Mesothelial cell of epicardium (in vitro differentiated cells): ENCODE measurements at places on chromosomes 11 and 22.

DNA sequence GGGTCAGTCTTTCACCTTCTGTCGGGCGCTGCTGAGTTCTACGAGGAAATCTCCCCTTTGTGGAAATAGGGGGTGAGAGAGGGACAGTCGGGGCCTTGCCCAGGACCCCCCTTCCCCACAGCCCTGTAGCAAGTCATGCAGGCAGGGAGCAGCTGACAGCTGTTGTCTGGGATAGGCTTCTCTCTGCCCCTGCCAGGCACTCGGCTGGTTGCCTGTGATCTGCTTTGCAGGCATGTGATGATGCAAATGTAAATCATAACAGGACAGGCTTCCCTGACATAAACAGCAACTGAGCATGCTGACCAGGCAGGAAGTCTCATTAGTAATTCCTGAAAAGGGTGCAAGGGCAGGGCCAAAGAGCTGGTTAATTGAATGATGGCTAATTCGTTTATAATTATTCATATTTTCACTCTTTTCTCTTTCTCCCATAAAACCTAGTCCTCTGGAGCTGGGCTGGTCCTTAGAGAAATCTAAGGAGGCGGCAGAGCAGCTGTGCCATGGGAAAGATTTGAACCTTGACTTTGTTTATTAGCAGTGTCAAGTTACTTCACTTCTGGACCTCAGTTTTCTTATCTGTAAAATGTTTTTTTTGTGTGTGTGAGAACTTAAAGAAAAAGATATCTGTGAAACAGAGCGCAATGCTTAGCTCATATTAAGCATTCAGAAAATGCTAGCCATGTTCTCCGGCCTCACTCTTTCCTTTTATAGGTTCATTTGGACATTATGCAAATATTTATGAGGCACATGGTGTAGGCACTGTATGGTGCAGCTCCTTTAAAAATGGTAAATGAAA lies 129.7 kb downstream of the LDLRAD3 start:
- no peak for DNase-seq

DNA sequence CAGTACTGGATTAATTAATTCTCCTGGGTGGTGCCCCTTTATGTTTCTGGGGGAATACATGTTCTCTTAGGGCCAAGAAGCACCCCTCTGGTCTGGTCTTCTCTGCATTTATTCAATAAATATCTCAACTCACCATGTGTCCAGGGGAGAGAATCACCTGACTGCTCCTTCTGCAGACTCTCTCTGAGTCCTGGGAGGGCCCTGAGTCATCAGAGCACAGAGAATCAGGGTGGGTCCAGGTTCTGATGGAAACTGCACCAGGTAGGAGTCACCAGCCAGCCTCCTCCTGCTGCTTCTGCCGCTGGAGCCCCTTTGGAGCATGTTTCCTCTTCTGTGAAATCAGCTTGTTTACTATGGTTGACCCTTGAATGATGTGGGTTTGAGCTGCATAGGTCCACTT lies 107.7 kb upstream of the PLET1 start:
- DNase-seq, result no peak

GRCh38 chr11:34599406-34599945 lies 21.4 kb upstream of the EHF start:
- DNase-seq, result no peak

DNA sequence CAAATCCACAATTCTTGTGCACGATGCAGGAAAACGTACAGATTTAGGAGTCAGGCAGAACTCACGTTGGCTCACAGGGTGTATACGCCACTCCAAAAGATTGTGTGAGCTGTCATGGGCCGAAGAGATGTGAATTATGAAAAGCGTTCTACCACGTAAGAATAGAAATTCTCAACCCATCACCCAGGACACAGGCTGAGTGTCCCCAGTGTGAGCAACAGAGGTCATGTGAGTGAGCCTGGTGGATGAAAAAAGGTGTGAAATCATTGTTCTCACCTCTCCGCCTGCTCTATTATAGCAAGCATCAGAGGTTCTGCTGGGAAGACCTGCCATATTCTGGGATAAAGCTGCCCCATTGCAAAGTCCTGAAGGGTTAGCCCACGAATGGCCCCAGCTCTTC lies 235.0 kb downstream of the MN1 start:
- DNase-seq, result no peak

DNA sequence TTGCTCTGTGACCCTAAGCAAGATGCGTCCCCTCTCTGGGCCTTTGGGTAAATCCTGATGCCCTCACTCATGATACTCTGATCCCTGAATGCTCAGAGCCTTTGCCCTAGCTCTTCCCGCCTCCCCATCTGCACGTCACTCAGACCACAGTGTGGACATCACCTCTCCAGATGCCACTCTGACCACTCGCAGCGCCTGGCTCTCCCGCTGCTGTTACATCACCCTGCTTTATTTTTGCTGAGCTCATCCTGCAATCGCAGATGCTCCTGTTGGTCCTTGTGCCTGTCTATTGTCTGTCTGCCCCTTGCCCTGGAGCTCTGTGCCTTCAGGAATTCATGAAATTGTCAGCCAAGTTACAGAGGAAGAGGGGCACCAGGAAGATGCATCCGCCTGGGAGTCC lies 5.5 kb downstream of the OSM start:
- no peak for DNase-seq

GRCh38 chr11:17730137-17730536 lies 4.4 kb upstream of the KCNC1 start:
- DNase-seq, result no peak

GRCh38 chr11:65204143-65204542 lies 22.4 kb downstream of the CAPN1 start:
- DNase-seq, result no peak

GRCh38 chr11:114280696-114281095 lies 15.5 kb upstream of the NNMT start:
- peak; percentile 67 for DNase-seq

GRCh38 chr11:80505771-80506170 lies 1064.9 kb upstream of the TENM4 start:
- no peak for DNase-seq

GRCh38 chr11:65778431-65778900 lies 2.3 kb downstream of the AP5B1 start:
- DNase-seq, result no peak

GRCh38 chr11:47326198-47326597 lies 26.3 kb downstream of the MYBPC3 start:
- no peak for DNase-seq

DNA sequence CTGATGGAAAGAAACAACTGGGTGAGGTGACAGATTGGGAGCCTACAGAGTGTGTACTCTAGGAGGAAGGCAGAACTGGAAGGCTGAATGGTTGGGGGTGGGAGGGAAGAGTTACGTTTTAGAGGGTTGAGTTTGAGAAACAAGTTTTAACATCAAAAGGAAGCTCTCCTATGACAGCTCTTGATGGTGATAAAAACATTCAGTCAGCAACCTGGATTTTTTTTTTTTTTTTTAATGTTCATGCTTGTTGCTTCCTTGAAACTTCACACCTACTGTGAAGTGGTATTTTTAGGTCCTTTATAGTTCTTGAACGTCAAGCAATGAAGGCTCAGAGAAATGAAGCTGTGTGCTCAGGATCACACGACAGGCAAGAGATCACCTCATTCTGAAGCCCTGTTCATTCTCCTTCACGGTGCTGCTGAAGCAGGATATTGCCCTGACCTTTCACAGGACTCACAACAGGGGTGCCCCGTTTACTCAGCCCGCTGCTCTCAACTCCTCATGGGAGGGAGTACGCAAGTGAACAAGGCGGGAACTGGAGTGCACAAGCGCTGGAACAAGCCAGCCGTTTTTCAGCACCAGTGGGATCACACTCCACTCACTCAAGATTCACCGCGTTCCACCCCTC lies 1.6 kb upstream of the TMEM109 start:
- DNase-seq, result no peak

DNA sequence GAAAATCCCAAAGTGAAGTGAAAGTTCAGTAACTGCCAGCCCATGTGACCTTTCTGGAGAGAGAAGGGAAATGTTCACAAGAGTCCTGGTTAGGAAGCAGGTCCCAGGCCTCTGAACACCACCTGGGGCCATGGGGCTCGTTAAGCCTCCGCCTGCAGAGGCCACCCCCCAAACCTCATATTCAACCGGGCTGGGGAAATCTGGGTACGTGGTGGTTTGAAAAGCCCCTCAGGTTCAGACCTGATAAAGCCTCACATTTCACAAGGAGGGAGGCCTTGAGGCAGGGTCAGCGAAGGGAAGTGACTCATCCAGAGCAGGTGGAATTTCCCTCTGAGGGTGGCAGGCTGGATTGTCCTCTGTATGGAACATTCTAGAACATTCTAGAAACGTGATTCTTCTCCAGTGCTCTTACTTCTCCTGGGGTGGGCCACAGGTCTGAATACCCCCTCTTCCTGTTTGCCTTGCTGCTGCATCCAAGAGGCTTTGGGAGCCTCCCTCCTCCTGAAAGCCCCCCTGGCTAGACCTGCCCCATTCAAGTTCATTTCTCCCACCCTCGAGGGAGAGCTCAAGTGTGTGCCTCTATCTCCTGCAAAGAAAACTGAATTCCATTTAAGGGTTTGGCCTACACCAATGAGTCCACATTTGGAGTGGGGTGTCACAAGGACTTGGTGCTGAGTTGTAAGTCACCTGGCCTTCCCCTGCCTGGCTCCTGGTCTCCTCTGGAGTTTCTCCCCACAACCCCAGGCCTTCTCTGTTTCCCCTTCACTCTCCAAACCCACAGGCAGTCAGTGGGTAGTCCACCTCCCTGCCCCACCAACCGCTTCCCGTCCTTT lies 6.3 kb downstream of the FXYD2 start:
- DNase-seq, result no peak

DNA sequence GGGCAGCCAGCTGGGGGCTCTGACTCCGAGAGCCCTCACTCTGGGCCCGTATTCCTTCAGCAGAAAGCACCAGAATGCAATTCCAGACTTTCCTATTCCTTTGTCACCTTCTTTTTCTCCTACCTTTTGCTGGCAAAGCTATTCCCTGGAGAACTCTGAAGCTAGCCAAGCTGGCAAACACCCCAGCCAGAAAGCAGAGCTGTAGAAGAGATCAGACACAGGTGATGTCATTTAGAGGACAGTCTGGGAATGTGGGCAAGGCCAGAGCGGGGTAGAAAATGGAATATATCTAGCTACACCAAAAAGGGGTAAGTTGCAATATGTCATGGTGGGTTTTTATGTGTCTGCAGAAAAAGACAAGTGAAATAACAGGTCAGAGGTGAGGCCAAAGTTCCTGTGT lies 205.1 kb downstream of the NXPE2 start:
- DNase-seq, result no peak

GRCh38 chr11:85874265-85874664 lies 19.1 kb downstream of the CCDC83 start:
- DNase-seq, result no peak

DNA sequence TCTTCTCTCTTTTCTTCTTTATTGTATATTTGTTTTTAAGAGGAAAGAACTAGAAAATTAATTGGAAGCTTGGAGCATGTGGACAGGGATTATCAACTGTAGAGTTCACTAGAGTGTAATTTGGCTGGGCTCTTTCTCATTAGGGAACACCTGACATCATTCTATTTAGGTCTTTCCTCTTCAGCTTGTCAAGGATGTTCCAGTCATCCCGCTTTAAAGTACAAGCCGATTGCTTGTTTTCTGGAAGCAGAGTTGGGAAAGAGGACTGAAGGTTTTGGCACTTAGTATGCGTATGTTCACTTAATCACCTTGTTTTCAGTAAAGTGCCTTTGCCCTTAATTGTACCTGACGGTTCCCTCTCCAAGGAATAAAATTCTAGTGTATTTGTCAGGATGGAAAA lies 111.6 kb downstream of the WNT11 start:
- no peak for DNase-seq

- DNase-seq, result no peak
These were observed 10.1 kb upstream of the SCN2B start for GRCh38 chr11:118186346-118187107.

- DNase-seq, result no peak
These were observed 13.5 kb downstream of the SCN3B start for GRCh38 chr11:123640677-123641494.

- DNase-seq, result no peak
These were observed 2.5 kb downstream of the CHORDC1 start for GRCh38 chr11:90220391-90220790.

GRCh38 chr11:34856251-34856650 lies 59.9 kb downstream of the APIP start:
- DNase-seq, result no peak

GRCh38 chr11:75352588-75353206 lies 1.2 kb upstream of the ARRB1 start:
- DNase-seq, result no peak

DNA sequence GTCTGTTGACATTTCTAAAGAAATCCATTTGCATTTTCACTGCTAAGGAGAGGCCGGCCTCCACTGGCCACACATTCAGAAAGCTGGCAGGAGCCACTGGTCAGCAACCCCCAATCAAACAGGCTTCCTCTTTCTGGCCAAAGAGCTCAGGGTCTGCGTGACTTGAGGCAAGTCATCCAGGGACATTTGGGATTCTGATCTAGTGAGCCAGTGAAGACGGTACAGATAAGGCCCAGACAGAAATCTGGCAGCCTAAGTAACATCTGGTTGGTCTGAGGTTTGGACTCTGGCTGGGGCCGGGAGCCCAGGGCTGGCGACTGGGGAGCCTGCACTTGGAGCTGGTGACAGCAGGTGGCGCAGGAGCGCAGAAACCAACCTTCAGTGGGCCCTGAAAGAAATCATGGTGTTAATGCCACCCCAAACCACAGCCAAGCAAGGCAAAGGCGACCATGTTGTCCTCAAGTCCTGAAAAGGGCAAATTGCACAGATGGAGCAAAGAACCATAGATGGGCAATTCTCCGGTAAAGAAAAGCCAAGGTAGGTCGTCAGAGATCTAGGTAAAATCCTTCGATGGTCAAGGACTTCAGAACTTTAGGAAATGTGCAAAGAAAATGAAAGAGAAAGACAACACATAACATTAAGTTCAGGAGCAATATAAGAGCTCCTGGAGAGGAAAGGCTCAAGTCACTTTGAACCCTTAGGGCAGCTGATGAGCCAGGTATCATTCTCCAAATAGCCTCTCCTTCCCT lies 99.4 kb upstream of the BLID start:
- DNase-seq, result peak; percentile 78

DNA sequence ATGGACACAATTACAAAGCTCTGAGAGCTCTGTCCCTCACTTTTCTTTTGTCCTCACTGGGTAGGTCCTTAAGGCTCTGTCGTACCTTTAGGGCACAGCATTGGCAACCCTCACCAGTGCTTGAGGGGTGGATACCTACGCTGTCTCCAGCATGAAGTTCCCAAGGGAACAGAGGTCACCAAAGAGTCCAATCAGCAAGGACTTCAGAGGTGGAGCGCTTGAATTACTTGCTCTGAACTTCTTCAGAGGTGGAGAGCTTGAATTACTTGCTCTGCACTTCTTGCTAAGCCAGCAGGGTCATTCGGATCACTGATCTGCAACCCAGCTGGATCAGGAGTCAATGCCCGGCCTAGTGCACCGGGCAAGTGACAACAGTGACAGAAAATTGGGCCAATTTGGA lies 35.1 kb downstream of the RRP7A start:
- DNase-seq, result no peak

DNA sequence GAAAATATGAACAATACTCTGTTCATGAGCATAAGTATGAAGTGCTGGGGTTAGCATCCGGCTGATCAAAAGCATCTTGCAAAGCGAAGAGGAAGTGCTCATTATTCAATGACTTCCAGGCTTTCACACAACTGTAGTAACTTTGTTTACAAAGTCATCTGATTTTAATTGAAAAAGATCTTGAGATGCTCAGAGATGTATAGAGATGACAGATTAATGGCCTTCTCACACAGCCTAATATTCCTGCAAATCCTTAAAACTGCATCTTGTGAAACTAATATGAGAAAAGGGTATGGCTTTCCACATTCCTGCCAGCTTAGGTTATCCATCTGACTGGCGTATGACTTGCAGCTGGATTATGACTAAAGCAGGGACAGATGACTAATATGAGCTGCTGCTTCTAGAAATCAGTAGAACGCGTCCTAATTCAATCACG lies 125.4 kb downstream of the CASP12 start:
- DNase-seq, result no peak
